ENCODE measurements at places on chromosomes 4 and X. TPM values are rescaled to one million over a fixed set of nuclear protein-coding genes. Genes with fewer than 3 reads are reported as not detected.

BGN gene
- total RNA-seq = not detected

MPP1 gene
- total RNA-seq = 16.8 TPM

CSN1S1 gene
- not detected for total RNA-seq

SOWAHB gene
- 0.06 TPM for total RNA-seq

NAP1L2 gene
- 1.2 TPM for total RNA-seq

CXCL1 gene
- 4.3 TPM for total RNA-seq

NRK gene
- total RNA-seq = not detected

ADH4 gene
- not detected for total RNA-seq

GYG2 gene
- 6.0 TPM for total RNA-seq

NEIL3 gene
- total RNA-seq = 8.9 TPM

FAM156B gene
- total RNA-seq = 7.9 TPM

C4orf54 gene
- total RNA-seq = 0.01 TPM

CLNK gene
- not detected for total RNA-seq

SH2D1A gene
- not detected for total RNA-seq

GYPB gene
- not detected for total RNA-seq

SPP1 gene
- total RNA-seq = 167 TPM

PALLD gene
- 78.6 TPM for total RNA-seq

DRP2 gene
- total RNA-seq = 0.19 TPM

ARHGAP24 gene
- 4.8 TPM for total RNA-seq

P2RY4 gene
- total RNA-seq = not detected

SUPT20HL1 gene
- total RNA-seq = not detected

ADGRA3 gene
- total RNA-seq = 19.6 TPM

MAGEA1 gene
- total RNA-seq = 0.11 TPM

MRPS18C gene
- 42.7 TPM for total RNA-seq

MAGIX gene
- 1.9 TPM for total RNA-seq

SULT1E1 gene
- not detected for total RNA-seq

NR0B1 gene
- total RNA-seq = 20.4 TPM

CT45A3 gene
- total RNA-seq = 0.12 TPM

SOX3 gene
- total RNA-seq = not detected

EREG gene
- total RNA-seq = 9.8 TPM

AKAP4 gene
- total RNA-seq = not detected

All from A549 treated with dexamethasone at 1 μM for 4 hours (cell line).